ENCODE measurements at places on chromosomes 1 and 21.

GRCh38 chr1:238171985-238172384 is 281.3 kb upstream of the ZP4 start:
- DNase-seq, result no peak

GRCh38 chr1:183891158-183891856 is 86.4 kb downstream of the RGL1 start:
- no peak for DNase-seq

GRCh38 chr1:243848165-243848857 is 1.7 kb downstream of the AKT3 start:
- no peak for DNase-seq

DNA sequence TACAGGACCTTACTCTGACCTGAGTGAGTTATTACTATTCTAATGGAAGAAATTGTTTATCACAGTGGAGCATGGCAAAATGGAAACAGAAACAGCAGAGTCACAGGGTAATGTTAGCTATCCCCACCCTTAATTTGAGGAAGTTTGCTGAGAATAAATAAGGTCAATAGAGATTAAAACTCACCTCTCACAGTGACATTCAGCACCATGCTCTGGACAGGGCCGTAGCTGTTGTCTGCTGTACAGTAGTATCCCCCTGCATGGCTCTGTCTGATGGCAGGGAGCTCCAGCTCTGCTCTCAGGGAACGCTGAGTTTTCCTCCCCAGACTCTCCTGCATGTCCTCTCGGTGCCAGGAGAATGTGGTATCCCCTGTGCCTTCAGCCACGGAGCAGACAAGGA is 11.9 kb downstream of the FCRL4 start:
- no peak for DNase-seq

DNA sequence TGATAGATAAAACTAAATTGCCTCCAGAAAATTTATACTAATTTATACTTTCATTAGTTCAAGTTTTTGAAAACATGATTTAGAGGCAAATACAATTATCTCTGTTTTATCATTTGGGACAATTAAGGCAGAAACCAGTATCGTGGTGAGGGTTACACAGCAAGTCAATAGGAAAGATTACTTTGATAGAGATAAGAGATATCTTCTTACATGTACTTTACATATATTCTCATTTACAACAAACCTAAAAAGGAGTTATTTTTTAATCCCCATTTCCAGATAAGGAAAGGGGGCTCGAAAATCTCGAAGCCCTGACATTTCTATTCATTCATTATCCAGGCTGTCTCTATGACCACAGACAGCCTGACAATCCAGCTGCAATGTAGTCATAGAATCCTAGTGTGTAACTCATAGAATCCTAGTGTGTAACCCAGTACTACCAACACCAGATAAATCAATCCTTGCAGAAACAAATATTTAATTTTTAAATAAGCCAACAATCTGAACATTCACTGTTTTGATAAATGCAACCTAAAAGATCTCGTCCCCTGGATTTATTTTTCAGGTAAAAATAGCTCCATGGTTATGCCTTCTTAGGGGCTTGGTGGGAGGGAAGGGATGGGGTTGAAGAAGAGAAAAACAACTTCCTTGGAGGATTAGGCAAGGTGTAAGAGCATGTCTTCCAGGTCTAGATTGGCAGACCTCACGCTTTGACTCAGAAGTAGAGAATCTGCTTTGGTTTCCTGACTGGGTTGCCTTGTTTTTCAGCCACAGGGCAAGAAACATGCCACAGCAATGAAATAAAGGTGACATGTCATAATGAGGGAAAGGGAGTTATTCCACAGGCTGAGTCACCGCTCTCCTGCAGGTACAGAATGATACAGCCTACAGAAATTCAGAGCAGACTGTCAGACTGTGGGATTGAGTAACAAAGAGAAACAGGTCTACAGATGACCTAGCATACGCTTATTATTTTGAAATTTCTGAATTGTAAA is 45.6 kb downstream of the IRF2BP2 start:
- peak; percentile 31 for DNase-seq

DNA sequence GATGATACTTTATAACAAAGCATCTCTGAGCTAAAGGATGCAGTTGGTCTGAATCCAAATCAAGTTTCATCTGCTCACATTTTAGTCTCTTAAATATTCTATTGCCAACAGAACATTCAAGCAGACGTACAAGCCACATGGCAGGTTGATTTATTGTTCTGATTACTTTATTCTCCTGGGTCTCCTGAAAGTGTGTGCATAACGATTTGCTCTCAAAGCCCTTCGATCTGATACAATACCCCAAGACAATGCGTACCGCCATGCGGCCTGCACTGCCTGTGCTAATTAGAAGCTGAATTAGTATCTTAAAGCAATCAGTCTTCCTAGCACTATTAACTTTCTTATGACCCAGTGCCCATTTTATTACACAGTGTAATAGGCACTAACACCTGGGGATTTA is 56.9 kb downstream of the FHAD1 start:
- no peak for DNase-seq

GRCh38 chr1:50132347-50132894 is 23.7 kb downstream of the ELAVL4 start:
- DNase-seq, result no peak

- DNase-seq, result no peak
Observed at GRCh38 chr1:193313354-193314140, 127.1 kb upstream of the B3GALT2 start.

GRCh38 chr1:230701895-230702768 is 11.8 kb downstream of the AGT start:
- no peak for DNase-seq

DNA sequence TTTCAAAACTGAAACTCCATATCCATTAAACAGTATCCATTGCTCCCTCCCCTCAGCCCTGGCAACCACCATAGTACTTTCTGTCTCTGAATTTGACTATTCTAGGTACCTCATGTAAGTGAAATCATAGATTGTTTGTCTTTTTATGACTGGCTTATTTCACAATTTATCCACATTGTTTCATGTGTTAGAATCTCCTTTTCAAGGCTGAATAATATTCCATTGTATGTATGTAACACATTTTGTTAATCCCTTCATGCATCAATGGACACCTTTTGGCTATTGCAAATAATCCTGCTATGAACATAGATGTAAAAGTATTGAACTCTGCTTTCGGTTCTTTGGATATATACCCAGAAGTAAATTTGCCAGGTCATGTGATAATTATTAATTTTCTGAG is 37.5 kb downstream of the AGO3 start:
- DNase-seq, result no peak

- DNase-seq, result peak; percentile 59
Observed at GRCh38 chr1:231039161-231040018, 664 bp downstream of the FAM89A start.

DNA sequence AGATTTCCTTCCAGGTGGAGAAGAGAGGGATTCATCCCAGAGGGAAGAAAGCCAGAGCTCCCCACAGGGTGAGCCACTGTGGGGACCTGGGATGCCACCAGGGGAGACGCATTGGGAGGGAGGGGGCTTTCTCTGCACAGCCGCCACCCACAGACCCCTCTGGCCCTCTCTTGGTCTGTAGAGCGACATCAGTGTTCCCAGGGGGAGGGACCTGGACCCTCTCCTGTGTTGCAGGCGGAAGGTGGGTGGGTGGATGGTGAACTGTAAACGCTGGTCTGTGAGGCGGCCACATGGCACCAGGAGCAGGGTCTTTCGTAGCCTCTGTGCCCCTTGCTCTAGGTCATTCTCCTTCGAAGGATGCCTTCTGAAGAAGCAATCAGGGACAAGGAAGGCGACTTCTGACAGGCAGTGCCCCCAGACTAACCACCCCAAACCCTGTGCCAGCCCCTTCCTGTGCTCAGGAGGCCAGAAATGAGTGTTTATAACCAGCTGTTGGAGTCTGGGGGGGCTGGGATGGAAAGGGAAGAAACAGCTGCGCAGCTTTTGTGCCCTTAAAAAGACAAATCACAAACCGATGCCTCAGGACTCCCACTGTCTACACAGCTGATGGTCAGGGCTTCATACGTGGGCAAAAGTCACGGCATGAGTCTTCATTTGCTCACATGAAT is 121.4 kb upstream of the ZBTB40 start:
- no peak for DNase-seq

DNA sequence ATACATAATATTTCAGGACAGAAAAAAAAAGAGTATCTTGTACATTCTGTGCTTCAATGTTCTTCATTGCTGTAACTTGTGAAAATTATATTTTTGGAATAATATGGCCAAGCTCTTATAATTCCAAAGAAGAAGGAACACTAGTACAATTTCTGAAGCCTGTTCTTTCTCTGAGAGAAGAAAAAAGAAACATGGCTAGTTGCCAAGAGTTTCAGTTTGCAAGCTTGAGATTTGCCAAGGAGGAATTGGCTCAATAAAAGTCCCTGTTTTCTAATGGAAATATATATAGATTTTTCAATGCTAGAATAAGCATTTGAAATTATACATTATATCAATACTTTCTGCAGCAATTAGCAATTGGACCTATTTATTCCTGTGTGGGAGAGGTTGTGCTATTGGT is 285.2 kb upstream of the NEGR1 start:
- DNase-seq, result no peak

DNA sequence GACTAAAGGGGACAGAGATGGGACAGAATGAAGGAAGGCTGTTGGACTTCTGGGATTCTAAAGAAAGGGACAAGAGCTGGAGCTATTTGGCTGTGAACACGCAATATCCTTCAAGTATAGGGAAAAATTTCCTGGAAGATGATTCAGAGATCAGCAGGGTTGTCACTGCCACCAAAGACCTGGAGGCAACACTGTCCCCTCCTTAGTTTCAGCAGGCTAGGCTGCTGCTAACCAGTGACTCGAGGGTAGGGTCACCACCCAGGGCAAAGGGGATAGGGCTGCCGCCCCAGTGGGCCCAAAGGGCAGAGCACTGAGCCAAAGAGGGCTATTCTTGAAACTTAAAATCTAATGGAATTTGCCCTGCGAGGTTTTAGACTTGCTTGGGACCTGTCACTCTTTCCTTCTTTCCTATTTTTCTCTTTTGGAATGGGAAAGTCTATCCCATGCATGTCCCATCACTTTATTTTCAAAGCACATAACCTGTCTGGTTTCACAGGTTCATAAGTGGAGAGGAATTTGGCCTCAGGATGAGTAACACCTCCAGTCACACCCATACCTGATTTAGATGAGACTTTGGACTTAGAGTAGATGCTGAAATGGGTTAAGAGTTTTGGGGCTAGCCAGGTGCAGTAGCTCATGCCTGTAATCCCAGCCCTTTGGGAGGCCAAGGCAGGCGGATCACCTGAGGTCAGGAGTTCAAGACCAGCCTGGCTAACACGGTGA is 11.9 kb downstream of the IFNLR1 start:
- DNase-seq, result no peak
